ENCODE measurements at places on chromosomes 12 and 14. TPM values are rescaled to one million over a fixed set of nuclear protein-coding genes. Genes with fewer than 3 reads are reported as not detected.

Gene FLVCR2
- 8.7 TPM for total RNA-seq

DNA sequence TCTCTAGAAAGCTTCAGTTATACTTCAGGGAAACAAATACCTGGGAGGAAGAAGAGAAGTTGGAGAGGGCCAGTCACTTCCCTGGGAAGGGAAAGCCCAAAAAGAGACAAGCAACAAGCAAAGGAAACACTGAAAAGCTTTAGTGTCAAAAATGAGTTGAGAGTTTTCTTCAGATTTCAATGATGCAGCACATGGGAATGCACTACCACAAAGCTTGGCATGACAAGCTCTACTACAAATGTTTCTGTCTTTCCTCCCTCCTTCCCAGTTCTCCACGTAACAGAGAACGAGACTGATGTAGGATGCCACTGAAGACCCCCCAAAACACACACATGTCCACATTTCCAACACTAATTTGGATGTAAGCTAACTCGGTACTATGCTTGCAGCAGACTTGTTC, 26.8 kb upstream of the ADAMTS20 start:
- no peak for DNase-seq

Gene ANKRD52
- total RNA-seq: 64.6 TPM

- DNase-seq: no peak
Observed at GRCh38 chr12:88684170-88684569, 103.9 kb upstream of the KITLG start.

Gene GPD1
- 21.5 TPM for total RNA-seq

- peak; percentile 72 for DNase-seq
Observed at GRCh38 chr14:58747181-58747580, 109.4 kb downstream of the DACT1 start.

All from mucosa of gallbladder (tissue), 1 donor.